NCI-H1436 treated with DMSO at 0.1 percent for 48 hours (cell line): ENCODE measurements at places on chromosomes 6 and 20.

GRCh38 chr6:113944701-113945100 is 26.2 kb downstream of the HDAC2 start:
- DNase-seq: no peak

DNA sequence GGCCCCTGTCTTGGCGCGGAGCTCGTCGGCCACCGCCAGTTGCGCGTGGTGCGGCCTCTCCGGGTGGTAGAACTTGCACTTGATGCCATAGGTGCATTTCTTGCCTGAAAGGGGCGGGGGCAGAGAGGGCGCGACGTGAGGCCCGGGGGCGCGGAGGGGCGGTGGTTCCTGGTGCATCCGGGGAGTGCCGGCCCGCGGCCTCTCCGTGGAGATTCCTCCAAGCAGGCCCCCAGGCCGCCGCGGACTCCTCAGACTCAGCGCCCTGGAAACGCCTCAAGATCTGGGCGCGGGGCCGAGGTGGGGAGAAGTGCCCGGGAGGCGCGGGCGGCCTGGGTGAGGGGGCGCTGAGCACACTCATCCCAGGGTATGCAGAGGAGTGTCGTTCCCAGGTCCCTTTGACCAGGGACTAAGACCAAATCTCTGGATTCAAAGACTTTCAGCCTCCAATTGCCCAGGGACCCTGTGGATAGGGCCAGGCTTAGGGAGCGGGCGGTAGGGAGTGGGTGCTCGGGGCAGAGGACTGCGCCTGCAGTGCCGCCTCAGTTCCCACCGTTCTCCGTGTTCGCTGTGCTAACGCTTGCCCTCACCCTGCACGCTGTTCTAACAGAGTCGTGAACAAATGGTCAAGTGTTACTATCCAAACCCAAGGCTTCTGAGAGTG is 33.3 kb downstream of the ZC3H12D start:
- no peak for DNase-seq

DNA sequence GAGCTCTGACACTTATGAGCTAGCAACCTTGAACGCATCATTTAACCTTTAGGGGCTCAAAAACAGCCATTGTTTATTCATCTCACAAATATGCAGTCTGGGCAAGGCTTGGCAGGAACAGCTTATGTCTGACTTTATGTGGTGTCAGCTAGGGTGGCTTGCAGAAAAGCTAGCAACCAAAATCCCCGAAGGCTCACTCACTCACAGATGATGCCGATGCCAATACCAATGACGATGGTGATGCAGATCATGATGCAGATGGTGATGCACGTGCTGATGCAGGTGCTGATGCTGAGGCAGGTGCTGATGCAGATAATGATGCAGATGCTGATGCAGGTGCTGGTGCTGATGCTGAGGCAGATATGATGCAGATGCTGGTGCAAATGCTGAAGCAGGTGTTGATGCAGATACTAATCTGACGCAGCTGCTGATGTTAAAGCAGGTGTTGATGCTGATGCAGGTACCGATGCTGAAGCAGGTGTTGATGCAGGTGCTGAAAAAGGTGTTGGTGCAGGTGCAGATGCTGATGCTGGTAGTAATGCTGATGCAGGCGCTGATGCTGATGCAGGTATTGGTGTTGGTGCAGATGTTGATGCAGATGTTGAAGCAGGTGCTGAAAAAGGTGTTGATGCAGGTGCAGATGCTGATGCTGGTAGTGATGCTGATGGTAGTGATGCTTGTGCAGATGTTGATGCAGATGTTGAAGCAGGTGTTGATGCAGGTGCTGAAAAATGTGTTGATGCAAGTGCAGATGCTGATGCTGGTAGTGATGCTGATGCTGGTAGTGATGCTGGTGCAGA is 195.6 kb downstream of the NFATC2 start:
- no peak for DNase-seq

DNA sequence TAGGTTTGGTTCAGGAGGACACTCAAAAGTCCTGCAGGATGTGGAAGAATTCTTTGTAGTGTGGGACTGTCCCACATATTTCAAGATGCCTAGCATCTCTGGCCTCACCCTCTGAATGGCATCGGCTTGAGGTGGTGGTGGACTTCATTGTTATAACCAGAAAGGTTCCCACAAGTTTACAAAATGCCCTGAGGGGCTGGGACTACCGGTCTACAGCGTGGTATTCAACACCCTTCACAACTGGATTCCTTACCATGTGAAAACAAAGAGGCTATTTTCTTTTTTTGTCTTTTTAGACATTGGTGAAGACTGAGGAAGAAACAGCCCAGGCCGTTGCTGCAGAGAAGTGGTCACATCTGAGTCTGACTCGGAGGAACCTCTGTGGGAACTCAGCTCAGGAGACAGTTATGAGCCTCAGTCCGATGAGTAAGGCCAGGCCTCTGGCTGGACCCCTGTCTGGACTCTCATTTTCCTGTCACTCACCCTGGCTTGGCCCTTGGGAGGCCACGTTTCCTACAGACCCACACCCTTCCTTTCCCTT is 15.2 kb downstream of the PGBD1 start:
- DNase-seq: no peak

- no peak for DNase-seq
These were observed 11.0 kb upstream of the SYNDIG1 start for GRCh38 chr20:24458436-24458835.

DNA sequence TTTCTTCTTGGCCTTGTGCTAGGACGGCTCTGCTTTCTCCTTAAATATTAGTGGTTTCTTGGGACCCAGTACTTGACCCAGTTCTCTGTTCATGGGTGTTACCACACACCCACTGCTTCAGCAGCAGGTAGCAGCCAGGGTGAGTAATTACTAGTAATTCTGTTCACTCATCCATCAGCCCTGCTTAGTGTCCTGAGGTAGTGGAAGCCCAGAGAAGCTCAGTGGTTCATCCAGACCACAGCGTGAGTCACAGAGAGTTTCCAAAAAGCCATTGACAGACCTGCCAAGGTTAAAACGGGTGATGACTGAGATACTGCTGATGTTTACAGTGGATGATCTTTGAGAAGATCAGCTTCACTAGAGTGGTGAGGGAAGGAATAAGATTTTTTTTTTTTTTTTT is 51.7 kb upstream of the HINT3 start:
- no peak for DNase-seq
